Lower leg skin (tissue), 4 donors: ENCODE measurements at places on chromosomes 7 and 10.

DNA sequence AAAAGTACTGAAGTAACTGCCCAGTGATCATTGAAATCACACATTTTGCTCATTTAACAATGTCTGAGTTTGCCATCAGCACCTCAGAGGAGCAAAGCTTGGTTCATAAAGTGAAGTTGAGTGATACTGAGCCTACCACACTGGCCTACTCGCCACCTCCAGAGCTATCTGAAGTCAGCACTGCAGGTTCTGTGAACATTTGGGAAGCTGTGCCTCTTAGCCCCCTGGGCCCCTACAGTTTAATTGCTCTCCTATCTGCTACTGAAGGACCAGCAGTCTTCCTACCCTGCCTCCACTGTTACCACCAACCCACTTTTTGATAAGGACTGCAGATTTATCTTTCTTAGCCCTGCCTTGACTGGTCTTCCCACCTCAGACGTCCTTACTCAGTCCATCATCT, 2.0 kb upstream of the SEMA4G start:
- DNase-seq, result no peak

DNA sequence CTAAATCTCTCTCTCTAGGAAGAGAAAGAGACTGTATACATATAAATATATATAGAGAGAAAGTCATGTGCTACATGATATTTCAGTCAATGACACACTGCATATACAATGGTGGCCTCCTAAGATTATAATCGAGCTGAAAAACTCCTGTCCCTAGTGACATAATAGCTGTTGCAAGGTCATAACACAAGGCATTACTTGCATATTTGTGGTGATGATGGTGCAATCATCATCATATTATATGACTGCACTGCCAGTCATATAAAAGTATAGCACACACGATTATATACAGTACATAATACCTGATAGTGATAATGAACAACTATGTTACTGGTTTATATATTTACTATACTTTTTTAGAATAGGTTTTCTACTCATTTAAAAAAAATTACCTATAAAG, 316.7 kb downstream of the FGFR2 start:
- no peak for DNase-seq

- DNase-seq, result no peak
Measured at GRCh38 chr7:29806995-29807841, 910 bp downstream of the WIPF3 start.

DNA sequence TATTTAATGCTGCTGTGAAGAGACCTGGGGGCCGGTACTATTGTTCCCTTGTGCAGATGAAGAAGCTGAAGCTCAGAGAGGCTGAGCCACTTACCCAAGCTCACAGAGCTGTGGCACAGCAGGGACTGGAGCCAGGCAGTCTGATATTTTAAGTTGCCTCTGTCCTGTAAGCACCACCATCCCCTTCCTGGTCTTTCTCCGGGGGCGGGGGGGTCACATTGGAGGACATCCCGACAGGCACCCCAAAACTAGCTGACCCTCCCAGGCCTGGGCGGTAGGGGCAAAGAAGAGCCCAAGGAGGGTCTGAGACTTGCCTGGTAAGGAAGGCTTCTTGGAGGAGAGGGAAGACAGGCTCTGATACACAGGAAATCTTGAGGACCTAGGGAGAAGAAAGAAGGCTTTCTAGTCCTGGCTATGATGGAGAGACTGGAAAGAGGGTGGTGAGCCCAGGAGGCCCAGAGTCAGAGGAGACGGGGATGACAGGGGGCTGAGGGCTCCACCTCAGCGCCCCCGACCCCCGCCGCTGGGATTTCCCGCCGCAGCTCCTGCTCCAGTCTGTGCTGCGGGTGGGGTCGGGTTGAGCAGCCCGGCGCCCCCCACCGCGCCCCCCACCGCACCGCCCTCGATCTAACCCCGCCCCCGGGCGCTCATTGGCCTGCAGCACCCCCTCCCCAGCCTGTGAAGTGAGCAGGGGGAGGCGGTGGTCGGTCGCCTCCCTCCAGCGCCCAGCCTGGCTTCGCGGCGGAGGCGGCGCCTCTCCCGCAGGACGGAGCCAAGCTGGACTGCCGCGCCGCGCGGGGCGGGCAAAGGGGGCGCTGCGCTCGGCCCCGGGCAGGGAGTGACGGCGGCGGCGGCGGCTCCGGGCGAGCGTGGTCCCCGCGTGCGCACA, at the start of gene ADCYAP1R1:
Gene ADCYAP1R1 (plus strand): TSS at position 711 of the 889 bp plus-strand sequence. CDS start 10,957 bp downstream, outside the sequence.
- DNase-seq, result no peak

GRCh38 chr7:94062372-94062771, 58.2 kb upstream of the BET1 start:
- no peak for DNase-seq

GRCh38 chr10:114206902-114207301, 27.7 kb downstream of the TDRD1 start:
- no peak for DNase-seq

GRCh38 chr7:34211018-34211417, 305.7 kb downstream of the BMPER start:
- DNase-seq, result no peak

DNA sequence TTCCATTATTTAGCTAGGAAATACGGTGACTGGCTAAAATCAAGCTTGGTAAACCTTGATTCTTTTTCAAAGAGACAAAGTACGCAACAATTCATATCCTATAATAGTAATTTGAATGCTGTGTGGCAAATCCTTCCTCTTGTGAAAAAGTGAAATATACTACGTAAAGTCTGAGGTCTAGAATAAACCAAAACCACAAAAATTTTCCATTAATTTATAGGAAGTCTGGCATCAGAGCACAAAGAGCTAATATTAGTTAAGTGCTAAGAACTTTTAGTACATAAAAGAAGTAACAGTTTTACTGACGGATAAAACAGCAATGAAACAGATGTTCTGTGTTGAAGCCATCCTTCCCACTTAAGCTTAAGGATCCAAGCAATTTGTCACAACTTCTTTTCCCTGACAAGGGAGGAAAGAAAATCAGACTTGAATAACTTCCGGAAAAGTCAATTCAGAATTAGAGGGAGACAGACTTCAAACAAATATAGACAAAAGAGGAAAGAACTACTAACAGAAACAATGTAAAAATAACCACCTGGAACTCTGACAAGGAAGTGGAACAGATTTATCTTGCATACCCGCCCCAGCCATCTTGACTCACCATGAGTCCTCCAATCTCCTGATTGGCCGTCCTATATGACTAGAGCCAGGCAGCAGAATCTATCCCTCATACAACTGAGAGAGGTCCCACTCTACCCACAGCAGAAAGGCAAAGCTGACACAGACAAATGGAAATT, 34.6 kb downstream of the RHEB start:
- DNase-seq, result no peak

DNA sequence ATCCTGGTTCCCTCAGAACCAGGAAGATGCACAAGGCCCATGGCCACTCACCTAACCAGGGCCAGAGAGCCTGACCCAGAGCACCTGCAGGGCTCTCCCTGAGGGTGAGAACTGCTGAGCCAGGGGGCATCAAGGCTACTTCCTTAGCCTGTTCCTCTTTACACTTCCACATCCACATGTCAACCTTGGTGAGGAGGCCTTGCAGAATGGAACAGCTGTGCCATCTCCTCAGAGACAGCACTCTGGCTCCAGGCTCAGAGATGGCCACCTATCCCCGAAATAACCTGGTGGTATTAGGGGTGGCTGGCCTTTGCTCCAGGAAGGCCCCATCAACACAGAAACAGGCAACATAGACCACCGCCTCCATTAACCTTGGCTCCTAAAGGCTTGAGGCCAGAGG, 473.0 kb downstream of the RPS24 start:
- DNase-seq, result no peak

GRCh38 chr7:216360-217300, 24.3 kb downstream of the FAM20C start:
- DNase-seq, result no peak

GRCh38 chr7:34338961-34339526, 319.0 kb upstream of the NPSR1 start:
- DNase-seq, result no peak

DNA sequence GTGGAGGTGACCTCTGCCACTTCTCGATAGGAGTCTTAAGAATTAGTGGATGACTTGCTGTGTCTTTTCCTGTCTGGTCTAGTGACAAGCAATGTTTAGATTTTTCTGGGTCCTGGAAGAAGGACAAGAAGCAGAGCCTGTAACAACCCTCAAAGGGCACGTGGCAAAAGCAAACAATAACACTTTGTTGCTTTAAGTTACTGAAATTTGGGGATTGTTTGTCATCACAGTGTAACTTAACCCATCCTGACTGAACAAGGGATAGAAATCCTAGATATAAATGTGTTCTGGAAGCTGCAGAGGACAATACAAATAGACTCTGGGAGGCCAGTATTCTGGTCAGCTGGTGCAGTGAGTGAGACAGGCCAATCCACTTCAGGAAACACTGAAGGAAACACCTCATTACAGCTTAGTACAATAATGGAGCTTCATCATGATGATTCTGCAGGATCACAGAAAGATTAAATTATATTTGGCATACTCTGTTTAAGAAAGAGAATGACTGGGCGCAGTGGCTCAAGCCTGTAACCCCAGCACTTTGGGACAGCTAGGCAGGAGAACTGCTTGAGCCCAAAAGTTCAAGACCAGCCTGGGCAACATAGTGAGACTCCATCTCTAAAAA, 23.3 kb downstream of the ENKUR start:
- DNase-seq, result no peak

DNA sequence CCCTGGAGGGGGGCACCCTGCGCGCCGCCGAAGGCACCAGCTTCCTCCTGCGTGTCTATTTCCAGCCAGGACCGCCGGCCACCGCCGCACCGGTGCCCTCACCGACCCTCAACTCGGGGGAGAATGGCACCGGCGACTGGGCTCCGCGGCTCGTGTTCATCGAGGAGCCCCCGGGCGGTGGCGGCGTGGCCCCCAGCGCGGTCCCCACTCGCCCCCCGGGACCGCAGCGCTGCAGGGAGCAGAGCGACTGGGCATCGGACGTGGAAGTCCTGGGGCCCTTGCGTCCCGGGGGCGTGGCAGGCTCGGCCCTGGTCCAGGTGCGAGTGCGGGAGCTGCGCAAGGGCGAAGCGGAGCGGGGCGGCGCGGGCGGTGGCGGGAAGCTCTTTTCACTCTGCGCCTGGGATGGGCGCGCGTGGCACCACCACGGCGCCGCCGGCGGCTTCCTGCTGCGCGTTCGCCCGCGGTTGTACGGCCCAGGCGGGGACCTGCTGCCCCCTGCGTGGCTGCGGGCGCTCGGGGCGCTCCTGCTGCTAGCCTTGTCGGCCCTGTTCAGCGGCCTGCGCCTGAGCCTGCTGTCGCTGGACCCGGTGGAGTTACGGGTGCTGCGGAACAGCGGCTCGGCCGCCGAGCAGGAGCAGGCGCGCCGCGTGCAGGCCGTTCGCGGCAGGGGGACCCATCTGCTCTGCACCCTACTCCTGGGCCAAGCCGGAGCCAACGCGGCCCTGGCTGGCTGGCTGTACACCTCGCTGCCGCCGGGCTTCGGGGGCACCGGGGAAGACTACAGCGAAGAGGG, 594 bp downstream of the CNNM1 start:
- no peak for DNase-seq

- no peak for DNase-seq
Measured at GRCh38 chr7:6234384-6234783, 38.0 kb downstream of the CYTH3 start.

- DNase-seq, result peak; percentile 66
Measured at GRCh38 chr7:100602889-100603725, 944 bp downstream of the PCOLCE start.

DNA sequence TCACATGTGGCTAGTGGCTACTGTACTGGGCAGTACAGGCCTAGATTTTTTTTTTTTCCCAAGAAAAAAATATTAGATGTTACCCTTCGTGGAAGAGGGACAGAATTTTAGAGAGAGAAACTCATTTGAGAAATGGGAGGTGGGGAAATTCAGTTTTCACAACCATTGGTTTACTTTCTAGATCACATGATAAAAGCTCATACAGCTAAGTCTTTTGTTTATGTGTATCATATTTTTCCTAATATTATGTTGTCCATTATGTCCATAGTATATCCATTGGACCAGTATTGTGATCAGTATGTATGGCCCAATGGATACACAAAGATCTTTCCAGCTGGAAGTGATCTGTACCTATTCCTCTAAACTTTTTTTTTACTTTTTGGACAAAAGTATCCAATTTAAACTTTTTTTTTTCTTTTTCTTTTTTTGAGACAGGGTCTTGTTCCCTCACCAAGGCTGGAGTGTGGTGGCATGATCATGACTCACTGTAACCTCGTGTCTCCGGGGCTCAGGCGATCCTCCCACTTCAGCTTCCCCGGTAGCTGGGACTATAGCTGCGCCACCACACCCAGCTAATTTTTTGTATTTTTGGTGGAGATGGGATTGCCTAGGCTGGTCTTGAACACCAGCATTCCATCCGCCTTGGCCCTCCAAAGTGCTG, 4.1 kb downstream of the CALU start:
- peak; percentile 27 for DNase-seq

- no peak for DNase-seq
Measured at GRCh38 chr7:146539836-146540235, 423.2 kb downstream of the CNTNAP2 start.

DNA sequence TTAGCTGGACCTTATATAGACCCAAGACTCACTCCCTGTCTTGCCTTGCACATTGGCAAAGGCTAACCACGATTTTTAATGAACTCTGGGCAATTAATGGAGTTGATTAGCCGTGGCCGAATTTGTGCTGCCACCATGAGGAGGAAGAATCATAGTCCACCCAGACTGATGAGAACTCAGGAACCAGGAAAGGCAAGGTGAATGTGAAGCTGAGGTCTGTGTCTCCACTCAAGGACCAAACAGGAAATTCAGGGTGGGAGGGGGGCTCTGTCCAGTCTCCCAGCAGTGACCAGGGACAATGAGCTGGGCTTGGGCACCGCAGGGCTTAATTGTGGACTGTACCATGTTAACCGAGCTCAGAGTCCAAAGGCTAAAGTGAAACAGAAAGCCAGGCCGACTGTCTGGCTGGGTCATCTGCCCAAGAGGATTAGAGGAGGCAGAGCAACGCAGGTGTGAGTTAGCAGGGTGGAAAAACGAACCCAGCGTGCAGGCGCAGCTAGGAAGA, 127.0 kb upstream of the JCAD start:
- DNase-seq, result peak; percentile 71

GRCh38 chr10:7036951-7037350, 373.9 kb downstream of the SFMBT2 start:
- DNase-seq, result no peak

DNA sequence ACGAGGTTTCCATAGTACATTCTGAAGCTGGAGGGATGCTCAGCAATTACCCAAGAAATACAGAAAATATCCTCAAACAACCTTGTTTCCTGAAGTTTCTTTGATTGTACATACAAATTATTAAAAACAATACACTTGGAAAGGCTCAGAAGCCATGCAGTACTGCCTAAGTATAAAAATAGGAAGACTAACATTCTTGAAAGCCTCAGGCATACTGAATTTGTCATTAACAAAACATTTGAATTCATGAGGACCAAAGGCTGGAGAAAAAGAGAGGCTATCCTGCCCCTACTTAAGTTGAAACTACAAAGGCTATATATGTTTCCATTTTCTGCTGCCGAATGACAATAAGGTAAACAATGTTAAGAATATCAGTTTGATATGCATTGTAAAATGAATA, 54.3 kb upstream of the SGCE start:
- DNase-seq, result no peak

GRCh38 chr10:24908793-24909423, 43.5 kb downstream of the PRTFDC1 start:
- DNase-seq, result no peak

- DNase-seq, result no peak
Measured at GRCh38 chr10:11499425-11500071, 111.9 kb downstream of the USP6NL start.
